ENCODE measurements at places on chromosomes 3 and 15.

DNA sequence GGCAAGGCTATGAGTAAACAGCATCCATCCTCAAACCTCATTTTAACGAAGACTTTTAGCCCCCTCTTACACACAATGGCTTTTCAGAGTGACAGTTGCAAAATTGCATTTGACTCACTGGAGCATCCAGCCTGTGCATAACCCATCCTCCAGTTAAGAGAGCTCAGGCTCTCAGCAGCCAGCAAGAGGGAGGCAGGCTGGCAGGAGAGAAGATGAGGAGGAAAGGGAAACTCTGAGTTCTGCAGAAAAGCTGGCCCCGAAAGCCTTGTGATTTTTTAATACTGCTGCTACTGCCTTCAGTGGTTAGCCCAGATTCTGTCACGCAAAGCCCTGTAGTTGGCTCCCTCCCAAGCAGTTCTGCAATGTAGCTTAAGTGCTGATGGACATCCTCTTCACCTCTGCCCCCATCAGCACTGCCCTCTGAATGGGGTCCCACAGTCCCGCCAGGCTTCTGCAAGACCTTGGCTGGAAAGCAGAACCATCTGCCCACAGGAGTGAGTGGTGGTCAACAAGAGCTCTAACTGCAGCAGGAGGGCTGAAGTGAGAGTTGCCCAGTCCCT lies 371.3 kb downstream of the EPHB1 start:
- no peak for DNase-seq

DNA sequence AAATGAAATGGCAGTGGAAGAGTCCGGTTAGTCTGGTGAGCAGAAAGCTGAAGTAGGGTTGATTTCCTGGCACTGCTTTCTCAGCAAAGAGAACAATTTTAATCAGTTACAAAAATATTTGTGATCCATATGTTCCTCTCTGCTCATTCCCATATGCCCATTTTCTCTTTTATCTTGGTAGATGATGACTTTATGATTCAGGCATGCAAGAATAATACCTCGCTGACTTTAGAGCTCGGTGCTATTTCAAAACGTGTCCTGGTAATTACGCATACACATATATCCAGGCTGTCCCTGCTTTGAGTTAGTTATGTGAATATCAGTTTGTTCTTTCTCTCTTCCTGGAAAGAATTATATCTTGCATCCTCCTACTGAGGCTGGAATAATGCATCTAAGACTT lies 38.5 kb downstream of the ARPP21 start:
- DNase-seq: no peak

DNA sequence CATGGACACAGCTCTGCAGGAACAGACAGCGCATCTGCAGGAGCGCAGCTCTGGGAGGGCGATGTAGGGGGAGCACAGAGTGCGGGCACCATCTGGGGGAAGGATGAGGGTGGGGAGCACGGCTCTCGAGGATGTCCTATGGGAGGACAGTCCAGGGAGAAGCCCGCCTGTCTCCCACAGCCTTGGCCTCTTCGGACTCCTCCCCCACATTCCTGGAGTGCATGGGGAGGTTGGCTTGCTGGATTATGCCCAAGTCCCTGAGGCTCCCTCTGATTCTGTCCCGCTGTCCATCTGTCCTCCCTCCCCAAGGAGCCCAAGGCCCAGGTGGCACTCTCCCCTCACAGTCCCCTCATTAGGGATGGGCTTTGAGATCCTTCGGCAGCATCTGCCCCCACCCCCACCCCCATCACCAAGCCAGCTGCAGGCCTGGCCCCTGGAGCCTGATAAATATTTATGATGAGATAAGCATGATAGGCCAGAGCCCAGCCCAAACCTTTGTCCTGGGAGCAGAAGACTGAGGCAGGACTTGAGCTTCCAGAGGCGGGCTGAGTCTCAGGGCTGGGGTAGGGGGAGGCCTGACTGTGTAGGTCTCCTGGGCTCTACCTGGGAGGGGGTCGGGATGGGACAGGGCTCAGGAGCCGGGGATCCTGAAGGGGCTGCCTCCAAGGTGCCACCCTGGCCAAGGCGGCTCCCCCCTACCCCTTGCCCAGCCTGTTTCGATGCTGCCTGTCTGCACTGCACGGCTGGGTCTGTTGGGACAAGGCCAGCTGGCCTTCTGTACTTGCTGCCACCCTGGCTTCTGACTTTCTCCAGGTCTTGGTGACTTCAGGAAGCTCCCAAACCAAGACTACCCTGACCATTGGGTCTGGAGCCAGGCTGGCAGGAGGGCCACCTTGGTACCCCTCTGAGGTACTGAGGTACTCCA lies 28.6 kb upstream of the SEMA3F start:
- DNase-seq: no peak

DNA sequence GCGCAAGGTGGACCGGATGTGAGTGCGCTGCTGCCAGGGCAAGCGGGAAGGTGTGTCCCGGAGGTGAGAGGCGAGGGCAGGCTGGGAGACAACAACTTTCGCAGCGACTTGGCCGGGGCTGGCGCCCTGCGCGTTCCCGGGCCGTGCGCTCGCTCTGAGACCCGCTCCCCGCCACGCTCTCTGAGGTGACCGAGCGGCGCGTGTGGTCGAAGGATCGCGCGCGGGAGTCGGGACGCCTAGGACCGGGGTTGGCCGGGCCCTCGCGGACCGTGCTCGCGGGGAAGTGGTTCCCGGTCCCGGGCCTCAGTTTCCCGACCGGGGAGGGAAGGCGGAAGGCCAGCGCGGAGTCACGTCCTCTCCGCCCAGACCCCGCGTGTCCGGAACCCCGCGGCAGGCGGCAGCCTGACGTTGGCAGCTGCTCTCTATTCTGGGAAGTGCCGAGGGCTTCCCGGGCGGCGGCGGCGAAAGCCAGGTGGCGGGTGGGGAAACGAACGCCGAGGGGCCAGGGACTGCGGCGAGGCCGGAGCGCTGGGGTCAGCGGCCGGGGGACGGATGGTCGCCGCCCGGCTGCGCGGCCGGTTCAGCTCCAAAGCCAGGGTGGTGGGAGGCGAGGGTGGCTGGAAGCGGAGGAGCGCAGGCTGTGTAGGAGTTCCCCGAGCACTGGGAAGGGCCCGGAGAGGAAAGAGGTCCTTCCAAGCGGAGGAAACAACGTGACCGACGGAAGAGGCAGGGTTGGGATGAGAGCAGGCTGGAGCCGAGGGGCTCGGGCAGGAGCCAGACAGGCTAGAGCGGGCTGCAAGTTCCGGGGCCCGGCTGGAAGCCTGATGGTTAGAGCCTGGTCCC lies 1.0 kb upstream of the IGF2BP2 start:
- DNase-seq: no peak

DNA sequence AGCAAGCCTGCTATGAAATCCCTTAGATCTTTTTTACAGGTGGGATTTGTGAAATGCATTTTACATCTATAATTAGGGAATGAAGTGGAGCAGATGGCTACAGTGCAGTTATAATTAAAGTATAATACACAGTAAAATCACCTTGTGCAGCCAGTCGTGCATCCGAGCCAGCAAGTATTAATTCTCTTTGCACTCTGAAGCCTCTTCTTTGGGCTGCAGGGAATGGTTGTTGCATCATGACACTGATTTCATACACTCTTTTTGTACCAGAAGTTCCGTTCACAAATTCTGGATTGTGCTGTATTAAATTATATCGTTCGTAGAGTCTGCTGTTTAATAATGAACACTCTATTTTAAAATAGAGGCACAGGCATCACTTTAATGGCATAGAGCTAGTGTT lies 28.7 kb upstream of the TP63 start:
- no peak for DNase-seq

DNA sequence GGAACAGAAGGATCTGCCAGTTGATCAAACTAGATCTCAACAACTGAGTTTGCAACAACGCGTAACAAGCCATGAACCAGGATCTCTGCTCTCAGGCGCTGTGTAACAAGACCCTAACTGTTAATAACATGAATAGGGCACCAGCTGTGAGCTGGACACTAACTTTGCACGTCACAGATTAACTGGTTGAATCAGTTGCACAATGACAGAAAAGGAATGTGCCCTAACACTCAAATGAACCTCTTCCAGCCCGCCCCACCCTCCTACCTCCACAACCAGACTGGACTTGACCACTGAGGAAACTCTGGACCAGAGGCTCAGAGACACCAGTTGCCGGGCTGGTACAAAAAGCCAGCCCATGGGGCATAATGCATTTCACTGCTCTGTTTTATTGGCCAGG lies 34.3 kb downstream of the MCF2L2 start:
- DNase-seq: no peak

- DNase-seq: no peak
These were observed 28.8 kb upstream of the TRIM59 start for GRCh38 chr3:160478338-160478737.

DNA sequence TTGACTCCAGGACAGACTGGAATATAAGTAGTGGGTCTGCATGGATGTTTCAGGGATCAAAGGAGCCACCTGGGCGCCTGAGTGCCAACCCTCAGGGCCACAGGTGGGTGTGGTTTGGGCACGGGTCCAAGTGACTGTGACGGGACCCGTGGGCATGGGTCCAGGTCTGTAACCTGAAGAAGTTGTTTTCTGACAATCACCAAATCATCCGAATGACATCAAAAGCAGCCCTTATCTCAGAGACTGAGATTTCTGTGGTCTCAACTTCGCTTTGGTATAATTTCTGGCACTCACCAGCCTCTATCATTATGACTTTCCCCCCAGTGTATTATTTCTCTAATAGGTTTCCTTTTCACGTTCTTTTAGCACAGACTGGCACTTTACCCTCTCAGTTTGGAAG lies 24.4 kb downstream of the RLBP1 start:
- no peak for DNase-seq

DNA sequence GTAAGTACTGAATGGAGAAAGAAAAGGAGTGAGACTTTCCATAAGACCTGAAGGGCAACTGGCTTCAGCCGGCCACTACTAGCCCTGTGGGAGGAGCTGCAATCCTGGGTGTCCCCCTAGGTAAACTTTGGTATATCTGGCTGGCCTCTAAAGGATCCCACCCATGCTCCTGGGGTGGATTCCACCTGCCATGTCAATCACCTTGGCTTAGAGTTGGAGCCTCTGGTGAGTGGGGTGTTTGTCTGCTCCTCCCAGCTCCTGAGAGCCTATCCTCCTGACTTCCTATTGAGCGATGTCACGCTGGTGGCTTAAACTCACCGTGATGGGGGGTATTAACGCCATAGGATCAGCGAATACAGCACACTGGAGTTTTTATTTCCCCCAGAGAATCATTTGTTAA lies 2.6 kb downstream of the SPTBN5 start:
- no peak for DNase-seq

DNA sequence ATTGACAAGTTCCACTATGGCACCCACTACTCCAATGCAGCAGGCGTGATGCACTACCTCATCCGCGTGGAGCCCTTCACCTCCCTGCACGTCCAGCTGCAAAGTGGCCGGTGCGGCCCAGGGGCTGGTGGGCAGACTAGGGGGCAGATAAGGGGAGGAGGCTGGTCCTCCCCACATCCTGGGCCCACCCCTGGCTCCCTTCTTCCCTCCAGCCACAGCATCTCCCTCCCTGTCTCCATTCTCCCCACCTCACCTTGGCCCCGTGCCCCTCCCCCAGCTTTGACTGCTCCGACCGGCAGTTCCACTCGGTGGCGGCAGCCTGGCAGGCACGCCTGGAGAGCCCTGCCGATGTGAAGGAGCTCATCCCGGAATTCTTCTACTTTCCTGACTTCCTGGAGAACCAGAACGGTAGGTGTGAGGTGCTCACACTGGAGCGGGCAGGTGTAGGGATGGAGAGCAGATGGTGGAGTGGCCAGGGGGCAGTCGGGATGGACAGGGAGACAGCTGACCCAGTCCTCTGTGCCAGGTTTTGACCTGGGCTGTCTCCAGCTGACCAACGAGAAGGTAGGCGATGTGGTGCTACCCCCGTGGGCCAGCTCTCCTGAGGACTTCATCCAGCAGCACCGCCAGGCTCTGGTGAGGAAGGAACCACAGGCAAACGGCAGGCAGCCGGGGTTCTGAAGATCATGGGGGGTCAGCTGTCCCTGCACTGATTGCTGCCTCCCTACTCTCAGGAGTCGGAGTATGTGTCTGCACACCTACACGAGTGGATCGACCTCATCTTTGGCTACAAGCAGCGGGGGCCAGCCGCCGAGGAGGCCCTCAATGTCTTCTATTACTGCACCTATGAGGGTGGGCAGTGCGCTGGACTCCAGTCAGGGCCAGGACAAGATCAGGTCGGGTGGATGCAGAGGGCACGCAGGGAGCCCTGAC lies 26.0 kb downstream of the NBEAL2 start:
- no peak for DNase-seq

DNA sequence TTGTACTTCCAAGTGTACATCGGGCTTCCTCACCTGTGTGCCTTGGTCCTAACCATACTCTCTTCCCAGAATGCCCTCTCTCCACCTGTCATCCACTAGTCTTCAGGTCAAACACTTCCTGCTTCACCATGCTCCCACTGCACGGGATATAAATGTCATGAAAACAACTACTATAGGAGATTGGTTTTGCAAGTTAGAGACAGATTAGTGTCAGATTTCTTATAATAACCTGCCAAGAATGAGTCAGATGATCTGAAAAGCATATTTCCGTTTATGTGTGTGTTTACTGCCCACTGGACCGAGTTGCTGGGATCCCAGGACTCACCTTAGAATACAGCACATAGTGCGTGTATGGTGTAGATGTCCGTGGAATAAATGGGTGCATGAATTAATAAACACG lies 21.4 kb downstream of the PLA1A start:
- no peak for DNase-seq

- DNase-seq: no peak
These were observed 62.0 kb downstream of the RPL22L1 start for GRCh38 chr3:170808041-170808440.

- DNase-seq: no peak
These were observed 27.6 kb upstream of the ZFAND6 start for GRCh38 chr15:80031841-80032240.

DNA sequence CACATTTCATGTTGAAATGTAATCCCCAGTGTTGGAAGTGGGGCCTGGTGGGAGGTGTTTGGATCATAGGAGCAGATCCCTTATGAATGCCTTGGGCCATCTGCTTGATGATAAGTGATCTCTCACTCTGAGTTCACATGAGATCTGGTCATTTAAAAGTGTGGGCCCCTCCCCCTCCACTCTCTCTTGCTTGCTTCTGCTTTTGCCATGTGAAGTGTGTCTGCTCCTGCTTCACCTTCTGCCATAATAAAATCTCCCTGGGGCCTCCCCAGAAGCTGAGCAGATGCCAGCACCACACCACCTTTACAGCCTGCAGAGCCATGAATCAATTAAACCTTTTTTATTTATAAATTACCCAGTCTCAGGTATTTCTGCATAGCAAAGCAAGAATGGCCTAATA lies 14.2 kb upstream of the CD200R1L start:
- no peak for DNase-seq

GRCh38 chr3:67377299-67377698 lies 277.1 kb downstream of the SUCLG2 start:
- DNase-seq: no peak

DNA sequence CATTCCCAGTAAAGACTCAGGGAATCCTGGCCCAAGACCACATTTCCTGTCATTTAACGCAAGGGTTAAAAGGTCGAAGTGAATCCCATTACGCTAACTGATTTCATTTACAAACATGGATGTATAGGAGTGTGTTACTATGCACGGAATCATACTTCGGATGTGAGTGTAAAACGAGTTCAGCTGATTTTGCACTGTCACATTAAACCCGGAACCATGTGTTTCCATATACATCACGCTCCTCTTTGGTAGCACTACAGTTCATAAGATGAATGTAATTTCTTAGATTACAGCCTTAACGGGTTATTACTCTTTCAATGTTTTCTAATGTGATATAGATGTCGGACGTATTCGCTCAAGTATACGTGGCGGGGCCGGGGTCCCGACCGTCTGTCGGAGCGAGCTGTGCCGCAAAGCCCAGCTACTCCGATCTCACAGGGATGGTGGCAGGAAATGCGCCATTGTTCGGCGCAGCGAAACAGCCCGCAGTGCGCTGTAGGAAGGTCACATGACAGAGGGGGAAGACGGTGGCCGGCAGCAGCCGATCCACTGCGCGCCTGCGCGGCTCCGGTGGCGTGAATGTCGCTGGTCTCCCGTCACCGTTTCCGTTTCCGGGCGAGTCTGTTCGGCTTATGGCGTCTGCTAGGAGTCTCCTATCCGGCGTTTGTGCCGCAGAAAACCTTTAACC lies 97.3 kb downstream of the NPAP1 start:
- DNase-seq: peak; percentile 66

Data from fibroblast of the conjunctiva (primary cell).